ENCODE measurements at places on chromosomes 1 and 21. TPM values are rescaled to one million over a fixed set of nuclear protein-coding genes. Genes with fewer than 3 reads are reported as not detected.

DNA sequence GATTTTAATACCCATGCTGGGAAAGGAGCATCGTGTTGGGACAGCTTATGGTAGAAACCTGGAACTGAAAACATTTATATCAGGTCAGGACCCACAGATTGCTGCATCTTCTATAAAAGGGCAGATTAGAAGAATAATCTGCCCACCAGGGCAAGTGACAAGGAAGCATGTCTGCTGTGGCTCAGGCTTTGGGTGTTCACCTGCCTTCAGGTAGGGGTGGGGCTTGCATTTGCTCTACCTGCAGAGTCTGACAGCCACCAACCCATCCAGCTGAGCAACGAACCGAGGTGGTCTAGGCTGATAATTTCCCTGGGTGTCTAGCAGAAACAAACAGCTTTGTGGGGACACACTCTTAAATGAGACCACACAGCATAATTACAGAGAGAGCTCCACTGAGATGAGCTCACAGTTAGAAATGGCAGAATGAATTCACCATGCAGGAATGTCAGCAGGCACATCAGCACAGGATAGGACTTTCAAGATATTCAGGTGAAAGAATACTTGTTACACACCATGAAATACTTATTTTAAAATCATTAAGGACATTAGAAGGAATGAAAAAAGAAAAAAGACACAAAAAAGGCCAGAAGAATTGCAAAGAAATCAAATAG is 36.1 kb upstream of the B3GALT5 start:
- no peaks in the 10 kb centered on the region for H3K4me1 ChIP-seq
- H3K27ac ChIP-seq: no peak overlapping the region
- no peak overlapping the region for H3K4me3 ChIP-seq
- no peak for DNase-seq
- H3K27me3 ChIP-seq: no peaks in the 10 kb centered on the region
- no peaks in the 10 kb centered on the region for H3K36me3 ChIP-seq

DNA sequence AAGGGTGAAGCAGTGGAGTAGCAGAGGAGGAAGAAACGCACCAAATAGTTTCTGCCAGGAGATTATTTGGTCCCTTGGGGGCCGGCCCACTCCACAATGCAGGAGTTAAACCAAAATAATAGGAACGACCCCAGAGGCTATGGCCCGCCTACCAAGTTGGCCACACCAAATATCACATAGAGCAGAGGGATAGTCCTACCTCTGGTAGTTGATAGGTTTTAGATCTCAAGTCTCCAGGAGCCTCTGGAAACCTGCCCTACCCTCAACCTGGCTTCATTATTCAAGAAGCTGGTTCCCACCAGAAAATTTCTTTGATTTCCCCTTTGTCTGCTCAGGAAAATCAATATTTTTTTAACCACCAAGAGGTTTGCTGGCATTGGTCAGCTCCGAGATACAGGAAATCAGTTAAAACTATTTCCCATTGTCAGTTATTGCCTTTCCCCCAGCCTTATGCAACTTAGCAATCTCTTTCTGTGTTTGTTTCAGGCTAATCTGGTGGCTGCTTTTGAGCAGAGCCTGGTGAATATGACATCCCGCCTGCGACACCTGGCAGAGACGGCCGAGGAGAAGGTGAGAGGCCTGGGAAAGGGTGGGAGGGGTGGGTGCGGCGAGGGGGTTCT is 35.5 kb upstream of the IPO9 start:
- no peak overlapping the region for H3K4me3 ChIP-seq
- no peak for DNase-seq
- H3K4me1 ChIP-seq: peaks cover 7% of the 10 kb centered on the region
- no peak overlapping the region for H3K27ac ChIP-seq

- DNase-seq: no peak
- H3K27ac ChIP-seq: no peak overlapping the region
- H3K27me3 ChIP-seq: no peaks in the 10 kb centered on the region
These were observed 106.9 kb upstream of the OLFM3 start for GRCh38 chr1:102103646-102104045.

DNA sequence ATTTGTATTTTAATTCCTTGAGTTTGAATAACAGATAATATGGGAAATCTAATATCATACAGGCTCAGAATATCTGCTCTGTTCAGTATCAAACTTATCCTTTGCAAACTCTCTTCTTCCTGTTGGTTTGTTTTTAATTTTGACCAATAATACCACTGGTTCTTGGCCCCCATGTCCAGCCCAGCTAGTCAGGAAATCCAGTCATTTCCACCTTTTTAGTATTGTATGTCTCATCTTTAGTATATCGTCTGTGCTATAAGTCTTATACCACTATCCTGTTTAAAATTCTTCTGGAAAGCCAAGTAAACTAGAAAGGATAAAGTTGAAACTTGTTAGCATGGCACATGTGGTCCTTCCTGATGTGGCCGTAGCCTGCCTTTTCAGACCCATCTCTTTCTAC is 10.7 kb downstream of the SCCPDH start:
- H3K36me3 ChIP-seq: peaks cover 77% of the 10 kb centered on the region
- H3K4me3 ChIP-seq: no peak overlapping the region
- no peak for DNase-seq

DNA sequence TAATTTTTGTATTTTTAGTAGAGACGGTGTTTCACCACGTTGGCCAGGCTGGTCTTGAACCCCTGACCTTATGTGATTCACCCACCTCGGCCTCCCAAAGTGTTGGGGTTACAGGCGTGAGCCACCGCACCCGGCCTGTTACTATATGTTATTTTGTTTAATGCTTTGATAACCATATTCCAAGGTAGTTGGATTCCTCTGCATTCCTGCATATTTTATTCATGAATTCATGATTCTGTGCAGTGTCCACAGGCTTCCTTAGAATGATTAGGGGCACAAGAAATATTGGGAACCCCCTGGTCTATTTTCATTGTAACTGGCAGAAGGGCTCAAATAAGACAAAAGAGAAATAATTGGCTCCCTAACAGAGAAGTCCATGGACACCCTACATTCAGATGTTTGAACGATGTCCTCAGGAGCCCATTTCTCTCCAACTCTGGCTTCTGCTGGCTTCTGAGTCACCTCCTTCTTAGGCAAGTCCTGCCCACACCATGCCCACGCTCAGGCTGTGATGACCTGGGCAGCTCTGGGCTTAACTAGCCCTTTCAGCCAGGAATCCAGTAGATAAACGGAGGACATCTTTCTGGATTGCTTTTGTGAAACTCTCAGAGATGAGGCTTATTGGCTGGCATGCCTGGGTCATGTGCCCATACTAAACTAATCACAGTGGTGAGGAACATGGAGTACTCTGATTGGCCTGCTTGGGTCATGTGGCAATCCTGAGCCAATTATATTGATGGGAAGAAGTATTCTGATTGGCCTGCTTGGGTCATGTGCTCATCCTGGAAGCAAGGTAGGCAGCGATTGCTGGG is 32.6 kb downstream of the TNFRSF8 start:
- H3K4me3 ChIP-seq: no peak overlapping the region
- H3K36me3 ChIP-seq: peaks cover 63% of the 10 kb centered on the region
- DNase-seq: no peak
- no peaks in the 10 kb centered on the region for H3K27me3 ChIP-seq
- peaks cover 20% of the 10 kb centered on the region for H3K4me1 ChIP-seq

Gene C1orf210
- total RNA-seq: not detected

Gene UQCRHL
- total RNA-seq: 1.6 TPM

All from activated T-helper 2 cell treated with anti-CD3 and anti-CD28 coated beads, Interferon-gamma antibody, Interleukin-2, Interleukin-4, amounts not matched to agents 10 μg/mL and 5 μg/mL and 100 μg/mL, durations not matched to agents 14 hours and 24 hours and 36 hours (primary cell).